ENCODE measurements at places on chromosomes 12 and 14. TPM values are rescaled to one million over a fixed set of nuclear protein-coding genes. Genes with fewer than 3 reads are reported as not detected.

PLEKHD1 gene
- 0.02 TPM for total RNA-seq

HHIPL1 gene
- 0.09 TPM for total RNA-seq

SLC17A8 gene
- not detected for total RNA-seq

TCL1B gene
- total RNA-seq: not detected

IFT81 gene
- 17.6 TPM for total RNA-seq

HOXC10 gene
- total RNA-seq: 2.8 TPM

FOXG1 gene
- 0.25 TPM for total RNA-seq

CLEC14A gene
- total RNA-seq: not detected

IAPP gene
- not detected for total RNA-seq

LLPH gene
- total RNA-seq: 62.7 TPM

CCDC38 gene
- 0.12 TPM for total RNA-seq

RNF41 gene
- total RNA-seq: 27.4 TPM

AQP5 gene
- not detected for total RNA-seq

STRAP gene
- 200 TPM for total RNA-seq

TTLL5 gene
- 15.7 TPM for total RNA-seq

LRP1-AS gene
- not detected for total RNA-seq

KLHL33 gene
- not detected for total RNA-seq

AEBP2 gene
- 25.4 TPM for total RNA-seq

PLXNC1 gene
- total RNA-seq: 0.08 TPM

MLEC gene
- 91.0 TPM for total RNA-seq

BEGAIN gene
- 6.1 TPM for total RNA-seq

L3HYPDH gene
- total RNA-seq: 38.2 TPM

INSM2 gene
- 0.04 TPM for total RNA-seq

LGR5 gene
- not detected for total RNA-seq

EVL gene
- 34.5 TPM for total RNA-seq

OR6C70 gene
- total RNA-seq: not detected

PTGDR gene
- total RNA-seq: not detected

BMP4 gene
- total RNA-seq: 1.6 TPM

CCDC197 gene
- total RNA-seq: not detected

ARID2 gene
- 7.2 TPM for total RNA-seq

KRT5 gene
- 1.5 TPM for total RNA-seq

ANKRD13A gene
- total RNA-seq: 15.7 TPM

COCH gene
- 25.7 TPM for total RNA-seq

ENDOU gene
- not detected for total RNA-seq

SLC10A1 gene
- total RNA-seq: not detected

BATF gene
- not detected for total RNA-seq
